Activated CD4-positive, CD25-positive, alpha-beta regulatory T cell treated with anti-CD3 and anti-CD28 coated beads, Interleukin-2, amount 50 U/mL, for 72 hours (primary cell): ENCODE measurements at places on chromosomes 1 and 21.

GRCh38 chr1:158107916-158108315 is 72.8 kb upstream of the CD1D start:
- DNase-seq = no peak

GRCh38 chr21:20728691-20729090 is 269.5 kb upstream of the NCAM2 start:
- no peak for DNase-seq

- no peak for DNase-seq
These were observed 24.3 kb upstream of the APP start for GRCh38 chr21:26194811-26195251.

GRCh38 chr1:88678405-88678804 is 5.7 kb upstream of the PKN2 start:
- no peak for DNase-seq

DNA sequence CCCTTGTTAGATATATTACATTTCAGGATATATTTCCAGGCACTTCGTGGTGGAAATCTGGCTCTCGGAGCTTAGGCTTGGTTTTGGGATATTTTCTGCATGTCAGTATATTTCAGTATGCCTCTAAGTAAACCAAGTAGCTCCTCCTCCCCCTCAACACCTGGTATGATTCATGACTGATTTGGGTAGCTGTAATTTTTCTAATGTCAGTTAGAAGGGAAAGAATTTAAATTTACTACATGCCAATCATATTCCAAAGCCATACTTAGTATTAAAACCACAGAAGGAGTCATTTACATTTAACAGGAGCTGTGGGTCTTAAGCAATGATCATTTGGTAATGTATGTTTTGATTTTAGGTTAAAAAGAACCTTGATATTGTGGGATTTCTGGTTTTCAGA is 40.6 kb downstream of the ST6GALNAC3 start:
- DNase-seq = no peak

DNA sequence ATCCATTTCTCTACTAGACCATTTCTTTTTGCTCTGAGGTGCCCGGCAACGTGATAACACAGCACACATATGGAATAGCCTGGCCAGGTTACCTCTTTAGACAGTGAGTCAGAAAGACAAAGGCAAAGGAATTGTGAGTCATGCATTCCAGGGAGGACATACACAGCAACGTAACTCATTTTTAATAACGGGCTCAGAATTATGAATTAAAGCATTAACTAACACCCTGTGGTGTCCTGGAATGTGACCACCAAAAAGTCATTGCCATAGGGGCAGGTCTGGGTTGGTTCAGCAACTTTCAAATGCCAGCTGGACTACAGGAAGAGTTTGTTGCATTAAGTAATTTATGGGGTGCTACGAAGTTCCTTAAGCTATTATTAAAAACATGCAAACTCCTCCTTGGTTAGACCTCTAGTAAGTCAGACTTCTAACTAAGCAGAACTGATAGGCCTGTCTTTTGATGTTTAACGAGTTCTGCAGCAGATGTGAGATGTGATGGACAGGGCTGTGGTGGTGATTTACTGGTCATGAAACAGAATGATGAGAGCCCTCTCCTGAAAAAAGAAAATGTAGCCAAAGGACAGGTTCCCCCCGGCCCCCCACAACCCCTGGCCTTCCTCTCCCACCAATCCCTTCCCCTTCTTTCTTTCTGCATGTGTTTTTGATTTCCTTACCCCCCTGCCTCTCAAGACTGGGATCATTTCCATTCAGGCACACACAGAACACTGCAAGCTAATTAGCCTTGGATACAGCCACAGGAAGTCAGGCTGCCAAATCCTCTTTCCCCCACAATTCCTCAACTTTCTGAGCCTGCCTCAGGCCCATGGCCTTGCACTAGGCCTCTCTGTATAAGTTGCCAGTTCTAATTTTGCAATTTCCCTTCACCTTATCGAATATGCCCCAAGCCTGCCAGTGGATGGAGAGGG is 88.9 kb upstream of the HAO2 start:
- no peak for DNase-seq

- DNase-seq = no peak
These were observed 11.7 kb downstream of the LAMC2 start for GRCh38 chr1:183197762-183198161.

GRCh38 chr1:111448482-111448917 is 556 bp downstream of the WDR77 start:
- DNase-seq = no peak

DNA sequence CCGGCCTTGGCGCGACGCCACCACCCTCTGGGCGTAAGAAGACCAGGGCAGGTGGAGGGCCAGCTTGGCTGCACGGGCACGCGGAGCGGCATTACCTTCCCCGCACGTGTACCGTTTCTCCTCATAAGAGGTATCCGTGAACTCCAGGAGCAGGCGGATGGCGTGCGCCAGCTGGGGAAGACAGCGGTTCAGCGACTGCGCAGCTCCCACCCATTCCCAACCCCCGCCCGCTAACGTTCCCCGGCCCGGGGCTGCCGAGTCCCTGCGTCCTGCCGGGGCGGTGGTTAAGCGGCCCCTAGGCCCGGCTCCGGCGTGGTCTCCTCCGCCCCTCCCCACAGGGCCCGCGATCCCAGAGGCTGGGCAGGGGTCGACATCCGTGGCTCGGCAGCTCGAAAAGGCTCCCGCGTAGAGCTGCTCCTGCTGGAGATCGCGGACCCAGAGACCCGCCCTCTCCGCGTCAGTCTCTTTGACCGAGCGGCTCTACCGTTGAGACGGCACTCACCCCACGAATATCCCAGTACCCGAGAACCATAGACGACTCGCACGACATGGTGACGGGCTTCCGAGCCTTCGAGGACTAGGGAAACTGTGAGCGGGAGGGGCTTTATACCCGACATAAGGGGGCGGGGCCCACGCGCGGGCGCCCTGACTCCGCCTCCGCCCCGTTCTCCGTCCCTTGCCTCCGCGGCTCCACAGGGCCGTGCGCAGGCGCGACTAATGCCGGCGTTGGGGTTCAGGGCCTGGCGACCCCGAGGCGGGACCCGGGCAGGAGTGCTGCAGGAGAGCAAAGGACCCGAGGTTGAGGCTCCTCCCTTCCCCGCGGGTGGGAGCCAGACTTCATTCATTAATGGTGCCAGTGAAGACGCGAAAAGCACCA is 862 bp downstream of the GSTM3 start:
- DNase-seq = peak; percentile 81

DNA sequence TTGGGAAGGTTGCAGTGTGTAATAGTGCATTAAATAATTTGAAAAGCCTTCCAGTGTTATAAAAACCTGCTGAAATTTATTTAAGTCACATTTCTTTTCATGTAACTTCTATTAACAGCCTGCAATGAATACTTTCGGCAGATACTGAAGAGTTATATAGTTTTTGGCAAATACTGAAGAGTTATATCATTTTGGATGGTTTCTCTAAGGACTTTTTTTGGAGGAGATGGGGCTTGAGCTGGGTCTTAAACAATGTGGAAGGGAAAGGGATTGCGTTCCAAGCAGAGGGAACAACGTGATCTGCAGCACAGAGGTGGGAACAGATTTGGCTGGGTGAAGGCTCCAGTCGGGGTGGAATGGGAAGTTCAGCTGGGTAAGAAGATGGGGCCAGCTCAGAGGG is 39.8 kb downstream of the MTR start:
- DNase-seq = no peak

DNA sequence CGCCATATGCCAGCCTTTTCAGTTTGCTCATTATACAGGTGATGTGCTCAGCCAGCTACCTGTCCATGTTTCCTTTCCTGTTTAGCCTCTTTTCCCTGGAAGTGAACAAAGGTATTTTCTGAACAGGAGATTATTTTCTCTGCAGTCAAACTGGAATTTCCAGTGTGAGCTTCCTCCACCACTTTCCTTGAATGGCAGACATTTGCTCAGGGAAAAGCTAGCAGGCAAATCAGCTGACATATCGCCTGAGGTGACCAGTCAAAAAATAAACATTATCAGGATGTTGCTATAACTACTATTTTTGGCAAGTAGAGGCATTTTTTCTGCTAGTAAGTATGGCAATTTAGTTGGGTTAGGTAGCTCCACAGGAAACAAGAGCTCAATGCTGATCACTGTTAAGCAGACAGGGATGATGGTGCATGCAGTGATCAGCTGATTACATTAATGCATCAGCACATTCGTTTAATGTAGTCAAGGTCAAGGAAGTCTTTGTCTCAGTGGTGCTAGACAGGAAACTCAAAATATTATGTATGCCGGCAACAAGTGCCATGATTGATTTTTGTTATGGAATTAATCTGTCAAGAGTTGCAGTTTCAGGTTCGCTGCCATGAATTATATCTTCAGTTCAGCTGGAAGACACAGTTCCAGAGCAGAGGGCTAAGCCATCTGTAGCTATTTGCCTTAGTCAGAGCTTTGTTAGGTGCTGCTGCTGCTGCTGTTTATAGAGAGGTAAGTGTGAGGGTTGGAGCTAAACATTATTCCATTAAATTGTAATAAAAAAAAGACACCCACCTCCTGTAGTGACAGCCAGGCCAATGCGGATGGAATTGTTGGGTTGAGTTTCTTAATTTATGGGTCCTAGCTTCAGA is 179.7 kb upstream of the ST6GALNAC5 start:
- DNase-seq = no peak

- DNase-seq = no peak
These were observed 108.0 kb downstream of the TAS1R2 start for GRCh38 chr1:18751425-18751824.

DNA sequence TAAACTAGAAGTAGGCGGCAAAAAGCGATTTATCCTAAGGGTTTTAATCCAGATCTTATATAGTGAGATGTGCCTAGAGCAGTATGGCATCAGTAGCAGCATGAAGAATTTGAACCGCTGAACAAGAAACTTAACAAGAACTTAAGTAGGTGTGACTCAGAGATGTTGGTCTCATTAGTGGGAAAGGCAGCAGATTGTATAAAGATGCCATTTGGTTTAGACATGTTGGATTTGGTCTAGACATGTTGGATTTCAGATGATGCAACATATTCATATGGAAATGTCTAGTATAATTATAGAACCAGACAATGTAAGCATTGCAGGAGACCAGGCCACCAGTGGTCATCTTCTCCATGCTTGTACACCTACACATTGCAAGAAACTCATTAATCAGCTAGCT is 42.1 kb upstream of the ZP4 start:
- DNase-seq = no peak

- no peak for DNase-seq
These were observed 110.8 kb downstream of the FOXD2 start for GRCh38 chr1:47548637-47549036.

DNA sequence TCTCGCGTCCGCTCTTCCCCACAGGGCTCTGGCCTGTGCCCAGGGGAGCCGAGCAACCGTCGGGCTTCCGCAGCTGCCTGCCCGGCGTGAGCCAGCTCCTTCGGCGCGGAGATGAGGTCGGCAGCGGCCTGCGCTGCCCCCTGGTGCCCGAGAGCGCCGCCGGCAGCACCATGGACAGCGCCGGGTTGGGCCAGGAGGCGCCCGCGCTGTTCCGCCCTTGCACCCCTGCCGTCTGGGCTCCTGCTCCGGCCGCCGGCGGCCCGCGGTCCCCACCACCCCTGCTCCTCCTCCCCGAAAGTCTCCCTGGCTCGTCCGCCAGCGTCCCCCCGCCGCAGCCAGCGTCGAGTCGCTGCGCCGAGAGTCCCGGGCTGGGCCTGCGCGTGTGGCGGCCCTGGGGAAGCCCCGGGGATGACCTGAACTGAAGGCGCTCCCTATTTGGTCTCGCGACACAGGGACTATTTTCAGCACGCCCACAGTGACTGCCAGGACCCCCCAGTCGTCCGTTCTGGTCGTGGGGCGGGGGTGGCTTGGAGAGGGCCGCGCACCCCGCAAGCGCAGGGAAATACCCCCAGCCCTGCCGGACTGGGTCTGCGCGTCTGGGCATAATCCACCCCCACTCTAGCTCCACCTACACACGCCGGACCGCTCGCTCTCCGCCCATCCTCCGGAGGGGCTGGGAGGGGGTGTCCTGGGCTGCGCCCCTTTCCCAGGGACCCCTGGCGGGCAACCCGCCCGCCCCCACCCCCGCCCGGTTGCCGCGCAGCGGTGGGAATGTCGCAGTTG is 1.3 kb downstream of the HES3 start:
- peak; percentile 88 for DNase-seq

GRCh38 chr1:79694241-79694640 is 687.7 kb upstream of the ADGRL4 start:
- DNase-seq = no peak

DNA sequence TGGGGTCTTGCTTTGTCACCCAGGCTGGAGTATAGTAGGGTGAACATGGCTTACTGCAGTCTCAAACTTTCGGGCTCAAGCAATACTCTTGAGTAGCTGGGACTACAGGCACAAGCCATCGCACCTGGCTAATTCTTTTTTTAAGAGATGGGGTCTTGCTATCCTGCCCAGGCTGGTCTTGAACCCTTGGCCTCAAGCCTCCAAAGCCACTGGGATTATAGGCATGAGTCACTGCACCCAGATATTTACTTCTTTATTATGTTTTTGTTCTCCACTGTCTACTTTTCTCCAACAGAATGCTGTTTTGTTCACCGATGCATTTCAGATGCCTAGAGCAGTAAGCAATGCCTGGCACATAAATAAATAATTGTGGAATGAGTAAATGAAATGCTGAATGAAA is 72.4 kb downstream of the ADCY10 start:
- no peak for DNase-seq

DNA sequence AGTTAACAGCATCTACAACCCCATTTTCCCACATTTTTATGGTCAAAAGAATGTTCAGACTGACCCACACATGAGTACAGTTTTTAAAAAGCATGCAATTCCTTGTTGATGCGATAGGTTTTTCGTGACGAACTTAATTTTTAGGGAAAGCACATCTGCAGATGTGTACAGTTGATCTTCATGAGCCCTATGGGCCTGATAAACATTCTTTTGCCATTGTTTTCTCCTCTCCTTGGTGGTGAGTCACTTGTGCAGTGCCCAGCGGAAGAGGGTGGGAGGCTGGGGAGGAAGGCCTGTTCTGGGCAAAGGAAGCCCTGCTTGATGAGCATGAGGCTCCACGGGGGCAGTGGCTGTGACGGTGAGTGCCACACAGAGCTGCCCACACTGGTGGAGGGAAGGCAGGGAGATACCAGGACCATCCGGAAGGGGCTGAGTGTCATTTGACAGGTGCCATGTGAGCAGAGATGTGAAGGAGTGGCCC is 5.3 kb downstream of the ARF1 start:
- DNase-seq = no peak

DNA sequence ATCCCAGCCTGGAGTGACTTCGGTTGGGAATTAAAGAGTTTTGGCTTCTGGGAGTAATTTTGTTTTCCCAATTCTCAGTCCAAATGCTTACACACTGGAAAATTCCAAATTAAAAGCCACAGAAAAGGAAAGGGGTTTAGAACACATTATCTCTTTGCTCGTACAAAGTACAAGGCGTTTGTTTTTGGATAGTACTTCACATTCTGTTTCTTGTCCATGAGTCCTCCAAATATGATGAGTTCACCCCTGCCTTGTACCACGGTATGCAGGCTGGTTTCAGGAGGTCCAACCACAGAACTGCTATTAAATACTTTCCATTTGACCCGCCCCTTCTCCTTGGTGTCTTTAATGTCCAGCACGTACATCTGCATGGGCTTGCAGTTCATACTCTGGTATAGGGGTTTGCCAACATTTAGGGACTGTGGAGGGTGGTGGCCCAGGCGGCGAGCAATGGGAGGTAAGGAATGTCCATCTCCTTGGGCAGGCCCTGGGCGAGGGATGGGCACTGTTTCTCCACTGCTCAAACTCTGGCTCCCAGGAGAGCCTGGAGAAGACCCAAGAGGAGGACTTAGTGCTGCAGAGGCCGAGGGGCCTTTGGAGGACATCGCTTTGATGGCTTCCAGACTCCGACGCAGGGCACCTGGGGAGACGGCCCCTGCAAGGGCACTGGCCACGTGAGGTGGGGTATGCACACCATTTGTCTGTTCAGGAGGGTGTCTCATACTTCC is 13.7 kb upstream of the CPLANE2 start:
- no peak for DNase-seq
